ENCODE measurements at places on chromosomes 4 and X. TPM values are rescaled to one million over a fixed set of nuclear protein-coding genes. Genes with fewer than 3 reads are reported as not detected.

- H3K4me1 ChIP-seq: no peaks in the 10 kb centered on the region
- H3K36me3 ChIP-seq: no peaks in the 10 kb centered on the region
- no peak overlapping the region for H3K27ac ChIP-seq
- H3K4me3 ChIP-seq: no peak overlapping the region
- no peak for DNase-seq
Observed at GRCh38 chrX:25873196-25873595, 264.9 kb upstream of the MAGEB18 start.

The MTMR8 gene
- total RNA-seq: 4.8 TPM

The PAGE2 gene
- total RNA-seq: not detected

The CLDN22 gene
- total RNA-seq: not detected

The PDZD4 gene
- total RNA-seq: 2.6 TPM

The FMR1NB gene
- not detected for total RNA-seq
